ENCODE measurements at places on chromosomes 16 and 17.

DNA sequence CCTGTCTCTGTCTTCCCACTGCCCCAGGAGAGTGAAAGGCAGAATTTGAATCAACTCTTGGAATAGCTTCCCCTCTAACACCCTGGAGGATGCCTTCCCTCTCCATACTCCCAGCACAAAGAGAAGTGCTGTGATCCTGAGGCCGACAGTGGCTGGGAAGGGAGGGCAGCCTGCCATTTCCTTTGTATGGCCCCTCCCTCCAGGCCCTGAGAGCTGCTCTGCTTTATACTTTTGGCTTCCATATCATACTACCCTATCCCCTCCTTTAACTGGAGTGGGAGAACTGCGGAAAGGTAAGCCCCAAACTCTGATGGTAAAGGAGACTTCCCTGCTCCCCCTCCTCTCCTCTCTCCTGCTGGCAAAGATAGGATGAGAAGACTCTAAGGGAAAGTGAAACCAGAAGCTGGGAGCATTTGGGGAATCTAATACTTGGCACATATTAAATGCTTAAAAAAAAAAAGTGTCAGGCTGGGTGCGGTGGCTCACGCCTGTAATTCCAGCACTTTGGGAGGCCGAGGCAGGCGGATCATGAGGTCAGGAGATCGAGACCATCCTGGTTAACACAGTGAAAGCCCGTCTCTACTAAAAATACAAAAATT, 4.1 kb upstream of the MED24 start:
- DNase-seq: no peak

DNA sequence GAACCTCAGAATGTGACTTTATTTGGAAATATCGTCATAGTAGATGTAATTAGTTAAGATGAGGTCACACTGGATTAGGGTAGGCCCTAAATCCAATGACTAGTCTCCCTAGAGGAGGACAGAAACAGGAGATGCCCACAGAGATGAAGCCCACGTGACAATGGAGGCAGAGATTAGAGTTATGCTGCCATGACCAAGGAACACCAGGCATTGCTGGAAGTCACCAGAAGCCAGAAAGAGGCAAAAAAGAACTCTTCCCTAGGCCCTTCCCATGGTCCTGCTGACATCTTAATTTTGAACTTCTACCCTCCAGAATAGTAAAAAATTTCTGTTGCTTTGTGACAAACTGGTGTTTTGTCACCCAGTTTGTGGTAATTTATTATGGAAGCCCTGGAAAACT, 49.6 kb downstream of the IKZF3 start:
- DNase-seq: no peak

DNA sequence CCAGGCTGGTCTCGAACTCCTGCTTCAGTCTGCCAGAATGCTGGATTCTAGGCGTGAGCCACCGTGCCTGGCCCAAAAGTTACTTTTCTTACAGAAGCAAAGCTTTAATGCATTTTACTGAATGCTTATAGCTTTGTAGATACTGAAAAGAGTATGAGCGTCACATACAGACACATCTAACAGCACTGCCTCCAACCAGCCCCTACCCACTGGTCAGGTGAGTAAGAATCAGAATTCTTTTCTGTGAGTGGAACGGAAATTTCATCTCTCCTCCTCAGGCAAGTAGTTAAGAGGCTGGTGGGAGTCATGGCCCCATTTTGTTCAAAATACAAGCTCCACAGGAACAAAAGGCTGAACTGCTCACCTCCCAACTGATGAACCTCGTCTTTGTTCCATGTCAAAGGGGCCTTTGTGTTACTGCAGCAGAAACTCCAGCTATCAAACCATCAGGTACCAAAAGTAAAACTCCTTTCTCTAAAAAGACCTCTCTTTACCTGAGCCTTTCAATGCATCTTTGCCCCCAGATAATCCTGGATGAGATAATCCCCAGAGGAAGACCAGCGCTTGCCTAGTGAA, 92.4 kb upstream of the RPH3AL start:
- DNase-seq: no peak

GRCh38 chr16:60107437-60107836, 1373.3 kb upstream of the GOT2 start:
- no peak for DNase-seq

DNA sequence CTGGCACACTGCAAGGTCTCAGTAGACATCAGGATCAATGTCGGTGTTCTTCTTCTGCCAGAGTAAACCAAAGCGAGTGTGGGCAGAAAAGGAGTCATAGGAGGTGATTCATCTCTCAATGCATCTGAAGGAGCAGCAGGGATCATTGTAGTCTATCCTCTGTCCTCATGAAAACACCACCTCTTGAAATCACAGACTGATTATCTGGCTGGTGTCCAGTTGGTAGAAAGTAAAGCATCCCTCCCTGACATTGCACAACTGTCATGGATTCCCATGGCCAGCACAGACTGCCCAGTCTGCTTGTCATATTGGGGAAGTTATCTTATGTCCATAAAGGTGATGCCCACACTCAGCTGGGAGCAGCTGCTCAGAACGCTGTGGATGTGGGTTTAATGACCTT, 74.1 kb downstream of the ABCC12 start:
- no peak for DNase-seq

- no peak for DNase-seq
Measured at GRCh38 chr17:7502987-7503386, 18.8 kb downstream of the POLR2A start.

DNA sequence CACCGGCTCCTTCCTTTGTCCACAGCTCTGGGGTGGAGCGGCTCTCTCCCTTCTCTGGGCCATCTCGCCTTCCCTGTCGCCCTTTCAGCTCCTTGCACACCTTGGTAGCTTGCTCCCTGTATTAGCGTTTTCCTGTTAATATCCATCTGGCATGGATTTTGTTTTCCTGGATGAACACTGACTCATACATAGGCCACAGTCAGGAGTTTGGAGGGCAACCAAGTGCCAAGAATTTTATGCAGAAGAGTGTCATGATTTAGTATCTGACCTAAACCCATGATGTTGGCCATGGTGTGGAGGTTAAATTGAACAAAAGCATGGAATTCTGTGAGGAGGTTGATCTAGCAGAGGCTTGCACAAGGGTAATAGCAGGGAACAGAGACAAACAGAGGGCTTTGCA, 180.9 kb downstream of the AIPL1 start:
- no peak for DNase-seq

DNA sequence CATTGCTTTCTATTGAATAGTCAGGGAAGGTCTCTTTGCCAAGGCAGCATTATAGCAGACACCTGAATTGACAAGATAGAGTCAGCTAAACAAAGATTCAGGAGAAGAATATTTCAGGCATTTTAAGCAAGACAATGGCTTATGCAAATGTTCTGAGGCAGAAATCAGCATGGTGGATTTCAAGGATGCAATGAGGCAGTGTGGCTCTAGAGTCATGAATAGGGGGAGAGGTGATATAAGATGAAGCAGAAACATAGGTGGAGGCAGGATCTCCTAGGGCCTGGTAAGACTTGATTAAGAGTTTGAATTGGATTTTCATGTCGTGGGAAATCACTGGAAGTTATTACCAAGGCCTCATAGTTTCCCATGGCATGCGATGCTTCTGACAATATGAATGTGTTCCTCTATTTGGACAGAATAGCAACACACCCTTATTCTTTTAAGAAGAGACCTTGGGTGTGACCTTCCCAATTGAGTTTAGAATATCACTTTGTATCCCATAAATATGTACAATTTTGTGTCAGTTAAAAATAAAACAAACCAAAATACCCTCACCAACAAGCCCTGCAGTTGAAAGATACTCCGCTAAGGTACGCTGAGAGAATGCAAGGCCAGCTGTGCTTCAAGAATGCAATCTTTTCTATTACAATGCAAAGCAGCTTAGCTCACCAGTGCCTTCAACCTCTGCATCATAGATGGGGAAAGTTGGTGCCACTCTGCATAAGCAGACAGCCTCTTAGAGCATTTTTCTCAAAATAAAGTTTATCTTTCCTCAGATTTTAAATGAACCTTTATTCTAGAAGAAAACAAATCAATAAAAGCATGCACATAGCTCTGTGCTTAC, 139.6 kb upstream of the SALL1 start:
- DNase-seq: no peak

DNA sequence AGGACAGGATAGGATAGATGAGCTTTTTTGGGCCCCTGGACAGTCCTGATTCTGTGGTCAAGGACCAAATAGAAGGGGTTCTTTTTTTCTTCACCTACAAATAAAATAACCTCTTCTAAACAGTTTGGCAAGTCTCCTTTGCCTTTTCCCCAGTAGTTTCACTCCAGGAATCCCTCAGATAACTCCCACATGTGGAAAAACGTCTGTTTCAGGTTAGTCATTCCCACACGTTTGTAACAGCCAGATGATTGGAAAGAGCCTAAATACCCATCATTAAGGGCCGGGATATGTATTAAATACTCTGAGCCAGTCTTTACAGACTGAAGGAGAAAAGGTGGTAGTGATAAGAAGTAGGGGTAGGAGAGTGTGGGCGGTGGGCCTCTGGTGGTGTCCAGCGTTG, 58.3 kb downstream of the PLD6 start:
- no peak for DNase-seq

DNA sequence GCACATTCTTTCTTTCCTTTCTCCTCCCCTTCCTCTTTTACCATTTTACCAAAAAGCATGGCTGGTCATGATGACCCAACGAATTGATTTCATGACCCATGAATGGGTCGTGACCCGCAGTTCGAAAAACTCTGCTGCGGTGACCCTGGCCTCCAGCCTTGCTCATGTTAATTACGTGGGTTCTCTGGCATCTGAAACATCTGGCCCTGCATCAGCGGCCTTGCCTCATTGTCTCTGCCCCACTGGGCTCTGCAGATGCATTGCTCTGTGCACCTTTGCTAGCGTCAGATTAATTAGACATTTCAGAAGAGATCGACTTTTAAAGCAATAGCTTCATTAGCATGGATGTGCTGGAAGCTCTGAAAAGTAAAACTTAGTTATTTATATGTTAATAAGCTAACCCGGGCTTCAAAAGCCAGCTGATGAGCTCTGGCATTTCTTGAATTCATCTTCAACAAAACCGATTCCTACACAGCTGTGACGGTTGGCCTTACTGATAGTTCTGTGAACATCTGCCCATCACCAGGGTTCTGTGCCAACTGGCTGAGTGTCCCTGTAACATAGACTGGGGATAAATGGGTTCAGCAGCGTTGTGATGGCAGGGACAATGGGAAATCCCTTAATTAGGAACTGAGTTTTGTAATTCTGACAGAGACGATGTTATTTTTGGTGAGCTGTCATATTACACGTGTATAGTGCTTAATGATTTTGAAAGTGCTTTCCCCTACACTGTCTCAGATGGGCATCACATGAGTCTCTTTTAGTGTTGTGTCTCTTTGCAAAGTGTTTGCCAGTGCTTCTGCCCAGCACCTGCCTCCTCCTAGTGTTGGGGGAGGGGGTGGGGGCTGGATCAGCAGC, 225.9 kb upstream of the EEF2KMT start:
- no peak for DNase-seq

DNA sequence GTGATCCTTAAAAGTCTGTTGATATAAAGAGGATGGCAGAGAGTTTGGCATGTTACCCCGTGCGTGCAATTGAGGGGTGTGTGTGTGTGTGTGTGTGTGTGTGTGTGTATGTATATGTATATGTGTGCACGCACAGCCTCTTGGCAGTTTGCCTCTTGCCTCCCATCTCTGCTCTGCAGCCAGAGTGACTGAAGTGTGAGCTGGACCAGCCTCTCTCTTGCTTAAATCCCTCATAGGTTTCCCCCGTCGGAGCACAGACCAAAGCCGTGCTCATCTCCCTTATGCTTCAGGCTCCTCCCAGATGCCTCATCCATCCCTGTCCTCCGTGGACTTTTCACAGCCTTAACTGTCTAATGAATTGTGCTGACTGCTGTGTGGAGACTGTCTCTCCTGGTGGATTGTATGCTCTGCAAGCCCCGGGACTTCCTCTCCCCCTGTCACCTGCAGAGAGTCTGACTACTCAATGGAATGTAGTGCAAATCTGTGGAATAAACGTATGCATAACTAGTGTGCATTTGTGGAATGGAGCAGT, 413.5 kb downstream of the CPPED1 start:
- DNase-seq: no peak

DNA sequence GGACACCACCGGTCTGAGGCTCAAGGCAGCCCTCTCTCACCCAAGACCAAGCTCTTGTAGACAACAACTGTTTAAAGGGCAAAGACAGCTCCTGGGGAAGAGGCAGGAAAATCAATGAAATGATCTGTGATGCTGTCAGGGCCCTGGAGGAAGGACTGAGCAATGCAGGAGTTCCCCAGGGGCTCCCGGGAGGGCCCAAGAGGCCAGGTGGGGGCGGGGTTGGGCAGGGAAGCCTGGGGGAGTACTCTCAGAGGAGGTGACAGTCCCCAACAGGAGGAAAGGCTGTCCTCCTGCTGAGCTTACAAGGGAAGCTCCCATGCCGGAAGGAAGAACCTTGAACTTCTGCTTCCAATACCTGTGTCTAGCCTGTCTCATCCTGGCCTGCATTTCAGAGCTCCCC, 8.3 kb upstream of the NOS2 start:
- DNase-seq: no peak

DNA sequence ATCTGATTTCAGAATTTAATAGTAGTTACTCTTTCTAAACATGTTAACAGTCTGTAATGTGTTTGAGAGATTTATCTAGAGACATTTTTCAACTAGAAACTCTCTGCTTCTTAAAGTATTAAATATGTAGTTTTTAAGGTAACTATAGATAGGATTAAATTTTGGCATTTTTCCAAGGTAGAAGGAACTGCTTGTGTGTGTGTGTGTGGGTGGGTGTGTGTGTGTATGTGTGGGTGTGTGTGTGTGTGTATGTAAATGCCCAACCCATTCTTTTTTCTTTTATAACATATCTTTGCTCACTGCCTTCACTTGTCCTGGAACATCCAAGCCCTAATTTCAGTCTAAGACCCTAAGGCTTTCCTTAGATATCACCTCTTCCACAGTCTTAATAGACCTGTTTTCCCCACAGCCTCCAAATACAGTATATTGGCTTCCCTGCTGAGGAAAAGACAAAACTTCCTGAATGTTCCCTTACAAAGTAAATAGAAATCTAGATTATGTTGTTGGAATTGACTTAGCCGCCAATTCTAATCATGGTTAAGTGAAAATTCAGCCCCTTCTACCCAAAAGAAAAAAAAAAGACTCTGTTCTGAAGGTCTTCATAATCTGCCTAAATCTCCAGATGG, 33.5 kb downstream of the NUP93 start:
- DNase-seq: no peak

- no peak for DNase-seq
Measured at GRCh38 chr16:54932021-54932660, 1.5 kb downstream of the IRX5 start.

DNA sequence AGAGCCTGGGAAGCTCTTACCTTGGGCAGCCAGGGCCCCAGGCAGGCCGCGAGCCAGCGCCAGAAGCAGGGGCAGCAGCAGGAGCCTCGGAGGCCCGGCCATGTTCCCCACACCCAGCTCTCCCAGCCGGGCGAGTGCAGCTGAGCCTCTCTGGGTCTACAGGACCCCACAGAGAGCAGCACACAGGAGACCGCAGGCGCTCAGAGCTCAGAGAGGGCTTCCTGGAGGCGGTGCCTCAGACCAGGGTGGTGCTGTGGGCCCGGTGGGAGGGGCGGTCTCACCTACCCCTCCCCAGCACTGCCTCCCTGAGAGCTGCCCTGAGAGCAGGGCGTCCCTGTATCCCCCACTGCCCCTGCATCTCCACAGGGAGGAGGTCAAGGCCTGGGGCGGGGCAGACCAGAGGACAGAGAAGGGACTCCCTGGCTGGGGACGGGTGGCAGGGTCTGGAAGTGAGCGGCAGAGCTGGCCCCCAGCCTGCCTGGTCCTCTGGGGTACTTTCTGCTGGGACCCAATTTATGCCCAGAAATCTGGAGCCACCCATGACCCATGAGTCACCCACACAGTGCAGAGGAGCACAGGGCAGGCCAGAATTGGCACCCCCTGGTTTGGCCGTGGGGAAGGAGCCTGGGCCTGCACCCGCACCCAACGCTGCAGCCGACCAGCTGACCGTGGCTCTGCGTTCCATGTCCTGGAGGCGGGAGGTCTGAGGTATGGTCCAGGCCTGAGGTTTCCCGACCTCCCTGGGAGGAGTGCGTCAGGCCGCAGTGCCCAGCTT, at the start of gene CD7:
TSS of gene CD7 (minus strand) at position 215 of the 775 bp plus-strand sequence. CDS start at position 102, 113 bp downstream.
- peak; percentile 71 for DNase-seq

All from stimulated activated CD8-positive, alpha-beta memory T cell treated with anti-CD3 and anti-CD28 coated beads, Interleukin-2, amount 100 ng/mL, for 48 hours (primary cell).